ENCODE measurements at places on chromosomes 6 and 20.

DNA sequence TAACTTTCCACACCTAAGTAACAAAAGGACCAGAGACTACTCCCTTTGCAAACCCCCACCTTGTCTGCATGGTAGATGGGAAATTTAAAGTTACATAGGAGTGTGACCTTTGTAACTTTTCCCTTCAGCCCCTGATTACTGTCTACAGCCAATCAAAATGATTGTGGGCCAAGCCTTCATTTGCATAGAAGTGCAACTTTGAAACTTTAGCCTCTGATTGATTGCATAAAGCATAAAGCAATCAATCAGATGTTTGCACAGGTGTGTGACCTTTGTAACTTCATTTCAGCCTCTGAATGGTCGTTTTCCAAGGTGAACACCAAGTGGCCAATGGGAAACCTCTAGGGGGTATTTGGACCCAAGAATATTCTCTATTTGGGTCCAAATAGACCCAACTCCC is 46.1 kb downstream of the PRKN start:
- no peak for DNase-seq

GRCh38 chr6:13339863-13340630 is 11.7 kb upstream of the TBC1D7 start:
- DNase-seq = no peak

DNA sequence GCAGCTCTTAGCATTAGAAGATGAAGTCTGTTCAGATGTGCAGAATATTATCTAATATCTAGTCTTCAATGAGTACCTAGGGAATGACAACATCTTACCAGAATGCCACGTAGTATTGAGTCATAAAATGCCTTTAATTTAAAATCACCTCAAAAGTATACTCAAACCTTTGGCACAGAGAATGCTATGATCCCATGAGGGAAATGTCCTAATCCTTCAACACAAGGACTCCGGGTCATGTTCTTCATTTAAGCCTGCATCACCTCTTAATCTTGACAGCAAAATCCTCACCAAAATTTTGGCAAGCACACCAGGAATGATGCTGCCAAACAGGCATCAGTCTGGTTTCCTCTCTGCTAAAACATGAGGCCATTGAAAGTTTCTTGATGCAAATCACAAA is 23.6 kb upstream of the MARCKS start:
- DNase-seq = no peak

- peak; percentile 25 for DNase-seq
Measured at GRCh38 chr20:25233016-25233772, 14.7 kb upstream of the PYGB start.

GRCh38 chr6:28747631-28748157 is 176.1 kb downstream of the TRIM27 start:
- peak; percentile 35 for DNase-seq

- no peak for DNase-seq
Measured at GRCh38 chr6:134400941-134401340, 83.0 kb upstream of the SGK1 start.

DNA sequence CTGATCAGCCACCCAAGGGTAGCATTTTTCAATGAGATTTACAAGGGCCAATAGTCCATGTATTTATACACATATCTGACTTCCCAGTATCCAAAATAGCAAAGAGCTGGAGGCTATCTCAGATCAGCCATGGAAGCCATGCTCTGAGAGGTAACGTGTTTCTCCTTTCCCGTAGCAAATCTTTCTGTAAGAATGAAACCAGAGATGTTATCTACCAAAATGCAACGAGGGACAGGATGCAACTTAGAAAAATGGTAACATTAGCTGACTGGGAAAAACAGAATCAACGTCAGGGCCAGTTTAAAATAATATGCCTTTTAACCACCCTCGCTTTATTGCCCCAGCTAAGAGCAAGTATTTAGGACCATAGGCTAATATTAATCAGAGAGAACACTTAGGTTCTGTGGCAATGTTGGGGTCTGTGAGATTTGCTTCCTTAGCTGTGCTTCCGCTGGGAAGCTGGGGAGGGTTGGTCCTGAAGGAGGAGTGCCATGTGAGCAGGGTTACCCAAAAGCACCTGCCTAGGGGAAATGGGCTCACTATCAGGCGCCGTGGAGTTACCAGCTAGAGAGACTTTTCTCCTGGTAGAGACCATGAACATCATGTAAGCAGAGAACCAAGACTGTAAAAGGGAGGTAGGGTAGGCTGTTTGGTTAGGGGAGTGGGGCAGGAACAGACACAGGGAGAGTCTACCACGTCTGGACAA is 1.2 kb downstream of the ZNF831 start:
- no peak for DNase-seq

DNA sequence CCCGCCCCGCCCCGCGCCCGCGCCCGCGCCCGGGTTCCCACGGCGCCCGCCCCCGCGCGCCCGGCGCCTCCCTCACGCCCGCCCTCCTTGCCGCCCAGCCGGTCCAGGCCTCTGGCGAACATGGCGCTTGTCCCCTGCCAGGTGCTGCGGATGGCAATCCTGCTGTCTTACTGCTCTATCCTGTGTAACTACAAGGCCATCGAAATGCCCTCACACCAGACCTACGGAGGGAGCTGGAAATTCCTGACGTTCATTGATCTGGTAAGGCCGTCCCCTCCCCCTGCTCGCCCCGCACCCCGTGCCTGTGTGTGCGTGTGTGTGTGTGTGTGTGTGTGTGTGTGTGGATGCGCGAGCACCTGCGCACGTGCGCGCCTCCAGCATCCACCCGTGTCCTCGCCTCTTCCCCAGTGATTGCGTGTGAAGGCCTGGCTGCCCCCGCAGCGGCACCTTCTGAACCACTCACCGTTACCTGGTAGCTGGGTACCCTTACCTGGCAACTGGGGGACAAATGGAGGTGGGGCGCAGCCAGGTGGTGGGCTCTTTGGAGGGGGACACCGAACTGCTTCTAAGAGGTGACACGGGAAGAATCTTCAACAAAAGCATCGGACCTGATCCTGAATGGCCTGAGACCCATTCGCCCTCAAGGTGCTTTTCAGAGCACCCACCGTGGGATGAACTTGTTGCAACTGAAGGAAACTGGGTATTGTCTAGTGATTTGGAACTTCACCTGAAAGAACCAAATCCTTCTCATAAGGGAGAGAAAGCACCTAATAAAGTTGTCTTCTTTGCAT is at the start of gene AIG1:
TSS of gene AIG1 (plus strand) at position 84 of the 791 bp plus-strand sequence. CDS start at position 121, 37 bp downstream.
- peak; percentile 54 for DNase-seq

- DNase-seq = peak; percentile 84
Measured at GRCh38 chr6:43107344-43108062, 31.4 kb downstream of the PTK7 start.

GRCh38 chr6:133206942-133207341 is 34.2 kb upstream of the EYA4 start:
- DNase-seq = no peak

- no peak for DNase-seq
Measured at GRCh38 chr6:1911474-1911873, 301.8 kb downstream of the FOXC1 start.

DNA sequence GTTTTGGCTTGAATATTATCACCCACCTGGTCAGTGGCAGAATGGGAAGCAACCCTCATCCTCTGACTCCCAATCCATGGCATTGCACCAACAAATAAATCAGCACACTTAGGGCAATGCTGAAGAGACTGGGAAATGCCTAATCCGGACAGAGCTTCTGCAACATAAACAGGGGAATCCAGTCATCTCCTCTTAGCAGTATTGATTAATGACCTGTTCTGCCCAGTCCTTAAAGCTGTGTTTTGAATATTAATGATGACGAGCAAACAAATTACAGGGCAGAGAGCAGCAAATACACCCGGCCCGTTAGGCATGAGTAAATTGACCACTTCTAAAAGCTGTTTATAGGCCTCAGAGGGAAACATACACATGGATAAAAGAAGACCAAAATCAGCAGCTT is 77.0 kb upstream of the B3GAT2 start:
- no peak for DNase-seq

GRCh38 chr6:143634486-143634885 is 43.3 kb upstream of the PHACTR2 start:
- DNase-seq = no peak
